ENCODE measurements at places on chromosomes 5 and 9.

DNA sequence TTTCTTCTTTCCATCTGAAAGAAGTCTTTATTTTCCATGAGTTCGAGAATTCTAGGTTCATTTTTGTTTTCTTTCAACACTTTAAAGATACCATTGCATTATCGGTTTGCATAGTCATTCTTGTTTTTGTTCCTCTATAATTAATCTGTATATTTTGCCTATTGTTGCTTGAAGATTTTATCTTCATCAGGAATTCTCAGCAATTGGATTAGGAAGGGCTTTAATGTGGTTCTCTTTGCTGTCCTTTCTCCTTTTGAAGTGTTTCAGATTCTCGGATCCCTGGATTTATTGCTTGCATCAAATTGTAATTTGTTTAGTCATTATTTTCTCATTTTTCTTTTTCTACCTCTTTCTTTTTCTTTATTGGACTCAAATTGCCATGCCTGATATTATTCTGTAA, 609.8 kb downstream of the TLR4 start:
- H3K27me3 ChIP-seq, result no peaks in the 10 kb centered on the region
- DNase-seq, result no peak
- no peaks in the 10 kb centered on the region for H3K4me1 ChIP-seq
- H3K4me3 ChIP-seq, result no peak overlapping the region
- H3K27ac ChIP-seq, result no peak overlapping the region

- peaks cover under 1% of the 10 kb centered on the region for H3K4me1 ChIP-seq
- H3K27ac ChIP-seq, result no peak overlapping the region
- H3K27me3 ChIP-seq, result no peaks in the 10 kb centered on the region
- no peaks in the 10 kb centered on the region for H3K36me3 ChIP-seq
Observed at GRCh38 chr5:57906671-57907070, 424.1 kb upstream of the ACTBL2 start.

DNA sequence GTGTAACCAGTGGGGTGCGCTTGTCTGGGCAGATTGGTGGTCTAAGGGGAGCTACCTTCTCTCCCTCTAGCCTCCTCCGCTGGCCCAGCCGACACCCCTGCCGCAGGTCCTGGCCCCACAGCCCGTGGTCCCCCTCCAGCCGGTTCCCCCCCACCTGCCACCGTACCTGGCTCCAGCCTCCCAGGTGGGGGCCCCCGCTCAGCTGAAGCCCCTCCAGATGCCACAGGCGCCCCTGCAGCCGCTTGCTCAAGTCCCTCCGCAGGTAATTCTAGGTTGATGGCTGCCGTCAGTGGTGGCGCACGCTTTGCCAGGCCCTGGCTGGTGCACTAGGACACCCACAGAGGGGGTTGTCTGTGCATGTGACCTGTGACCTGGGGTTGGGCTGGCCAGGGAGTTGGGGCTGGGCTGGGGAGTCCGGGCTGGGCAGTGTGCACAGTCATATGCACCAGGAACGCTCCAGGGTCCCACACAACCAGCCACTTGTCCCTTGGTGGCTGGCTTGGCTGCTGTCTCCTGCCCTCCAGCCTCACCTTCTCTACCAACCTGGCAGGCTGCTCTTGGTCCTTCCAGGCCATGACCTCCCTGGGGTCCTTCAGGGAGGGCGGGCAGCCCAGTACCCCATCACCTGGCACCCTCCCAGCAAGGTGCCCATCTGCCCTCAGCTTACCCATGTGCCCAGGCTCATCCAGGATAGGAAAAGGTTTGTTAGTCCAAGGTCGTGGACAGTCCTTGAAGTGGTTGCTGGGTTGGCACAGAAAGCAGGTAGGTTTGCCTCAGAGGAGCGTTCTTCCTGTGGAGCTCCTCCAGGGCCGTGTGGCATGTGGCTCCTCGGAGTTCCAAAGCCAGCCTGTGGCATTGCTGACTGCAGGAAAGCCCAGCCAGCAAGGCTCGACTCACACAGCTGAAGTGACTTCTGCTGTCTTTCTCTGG, 73.2 kb downstream of the WNK2 start:
- H3K4me3 ChIP-seq, result no peak overlapping the region
- H3K27me3 ChIP-seq, result no peaks in the 10 kb centered on the region
- no peaks in the 10 kb centered on the region for H3K36me3 ChIP-seq
- no peak overlapping the region for H3K27ac ChIP-seq
- H3K4me1 ChIP-seq, result no peaks in the 10 kb centered on the region

GRCh38 chr5:150272531-150272930, 17.0 kb downstream of the CAMK2A start:
- H3K4me1 ChIP-seq, result no peaks in the 10 kb centered on the region
- DNase-seq, result no peak
- no peaks in the 10 kb centered on the region for H3K36me3 ChIP-seq
- H3K4me3 ChIP-seq, result no peak overlapping the region
- no peak overlapping the region for H3K27ac ChIP-seq

GRCh38 chr5:156469636-156470035, 142.7 kb downstream of the SGCD start:
- no peak for DNase-seq
- H3K27ac ChIP-seq, result no peak overlapping the region
- H3K27me3 ChIP-seq, result no peaks in the 10 kb centered on the region
- H3K4me1 ChIP-seq, result peaks cover 20% of the 10 kb centered on the region
- H3K4me3 ChIP-seq, result no peak overlapping the region
- H3K36me3 ChIP-seq, result no peaks in the 10 kb centered on the region

DNA sequence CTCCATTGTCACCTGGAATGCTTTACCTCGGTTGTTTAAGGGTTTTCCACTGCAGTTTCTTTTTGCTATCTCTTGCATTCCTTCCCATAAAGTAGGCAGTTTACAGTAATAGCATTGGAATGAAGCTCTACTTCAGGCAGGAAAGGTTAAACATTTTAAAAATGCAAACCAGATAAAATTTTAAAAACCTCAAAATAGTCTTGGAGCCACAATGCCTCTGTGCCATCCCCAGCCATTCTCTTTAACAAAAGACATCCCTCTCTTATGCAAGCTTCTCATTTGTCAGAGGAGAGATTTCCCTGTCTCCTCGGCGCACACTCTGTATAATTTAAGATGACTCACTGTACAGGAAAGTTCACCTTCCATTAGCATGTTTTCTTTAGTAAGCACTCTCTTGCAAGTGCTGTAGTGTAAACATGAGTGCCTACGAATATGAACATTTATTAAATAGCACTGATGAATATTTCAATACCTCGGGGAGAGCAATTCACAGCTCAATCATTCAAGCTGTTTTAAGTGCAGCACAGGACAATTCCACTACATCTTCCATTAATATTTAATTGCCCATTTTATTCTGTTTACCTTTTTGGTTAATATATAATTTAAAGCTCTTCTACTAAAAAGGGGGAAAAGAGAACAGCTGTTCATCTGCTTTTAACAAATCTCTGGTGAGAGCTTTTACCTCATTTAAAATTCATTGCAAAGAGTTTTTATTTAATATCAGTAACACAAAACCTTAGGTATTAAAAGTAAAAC, 343.6 kb downstream of the SPATA31D1 start:
- H3K36me3 ChIP-seq, result no peaks in the 10 kb centered on the region
- H3K27me3 ChIP-seq, result no peaks in the 10 kb centered on the region
- no peak overlapping the region for H3K27ac ChIP-seq
- peaks cover 4% of the 10 kb centered on the region for H3K4me1 ChIP-seq
- no peak for DNase-seq

Data from heart right ventricle (tissue), 16 donors.